Left lobe of liver (tissue), 2 donors: ENCODE measurements at places on chromosomes 5 and 9. TPM values are rescaled to one million over a fixed set of nuclear protein-coding genes. Genes with fewer than 3 reads are reported as not detected.

GRCh38 chr5:40605295-40605958 is 74.3 kb upstream of the PTGER4 start:
- no peak for DNase-seq

DNA sequence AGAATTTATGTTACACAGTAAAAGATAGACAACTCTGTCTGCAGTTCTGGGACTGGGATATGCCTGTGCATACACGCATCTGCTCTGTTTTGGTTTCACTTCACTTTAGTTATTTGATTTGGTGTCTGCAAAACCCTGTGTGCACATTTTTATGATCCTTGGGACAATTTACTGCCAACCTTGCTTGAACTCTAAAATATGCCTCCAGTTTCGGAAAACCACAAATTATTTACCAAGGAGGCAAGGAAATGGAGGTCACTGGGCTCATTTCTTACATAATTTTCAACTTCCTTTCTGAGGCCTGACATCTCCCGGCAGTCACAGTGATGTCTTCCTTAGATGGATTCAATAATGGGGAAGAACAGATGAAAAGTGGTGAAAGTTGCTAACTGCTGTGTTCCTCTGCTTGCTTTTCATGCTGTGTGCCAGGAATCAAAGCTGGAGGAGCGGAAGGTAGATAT is 61.2 kb upstream of the TAF11L2 start:
- no peak for DNase-seq

DNA sequence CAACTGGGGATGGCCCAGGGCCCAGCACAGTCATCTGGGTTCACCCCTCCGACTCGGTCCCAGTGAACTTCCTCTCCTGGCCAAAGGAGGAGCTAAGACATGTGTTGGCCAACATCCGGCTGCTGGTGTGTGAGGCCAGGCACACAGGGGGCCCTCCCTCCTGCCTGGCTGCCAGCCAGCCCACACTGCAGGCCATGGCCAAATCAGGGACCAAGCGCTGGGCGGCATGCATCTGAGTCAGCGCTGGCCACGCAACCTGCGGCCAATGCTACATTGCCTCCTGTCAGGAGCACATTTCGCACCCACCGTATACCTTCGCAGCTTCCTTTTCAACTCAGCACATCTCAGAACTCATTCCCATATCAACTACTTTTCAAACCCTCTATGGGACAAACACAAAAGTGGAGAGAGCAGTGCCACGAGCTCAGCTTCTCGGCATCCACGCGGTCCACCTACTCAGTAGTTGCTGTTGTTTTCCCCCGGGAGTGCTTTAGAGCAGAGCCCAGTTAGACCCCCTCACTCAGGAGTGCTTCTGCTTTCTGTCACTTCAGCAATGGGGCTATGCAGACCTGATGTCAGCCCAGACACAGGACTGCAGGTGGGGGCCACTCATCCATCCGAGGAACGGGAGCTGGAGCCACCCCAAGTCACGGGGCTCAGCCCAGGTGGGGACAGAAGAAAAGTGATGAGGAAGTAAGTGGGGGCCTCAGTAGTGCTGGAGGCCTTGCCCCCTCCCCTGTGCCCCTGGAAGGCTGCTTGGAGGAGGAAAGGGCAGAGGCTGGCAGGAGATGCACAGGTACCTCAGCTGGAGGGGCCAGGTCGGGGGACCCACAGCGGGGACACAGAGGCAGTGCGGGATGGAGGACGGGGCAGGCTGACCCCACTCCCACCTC is 13.9 kb downstream of the NINJ1 start:
- peak; percentile 94 for DNase-seq

DNA sequence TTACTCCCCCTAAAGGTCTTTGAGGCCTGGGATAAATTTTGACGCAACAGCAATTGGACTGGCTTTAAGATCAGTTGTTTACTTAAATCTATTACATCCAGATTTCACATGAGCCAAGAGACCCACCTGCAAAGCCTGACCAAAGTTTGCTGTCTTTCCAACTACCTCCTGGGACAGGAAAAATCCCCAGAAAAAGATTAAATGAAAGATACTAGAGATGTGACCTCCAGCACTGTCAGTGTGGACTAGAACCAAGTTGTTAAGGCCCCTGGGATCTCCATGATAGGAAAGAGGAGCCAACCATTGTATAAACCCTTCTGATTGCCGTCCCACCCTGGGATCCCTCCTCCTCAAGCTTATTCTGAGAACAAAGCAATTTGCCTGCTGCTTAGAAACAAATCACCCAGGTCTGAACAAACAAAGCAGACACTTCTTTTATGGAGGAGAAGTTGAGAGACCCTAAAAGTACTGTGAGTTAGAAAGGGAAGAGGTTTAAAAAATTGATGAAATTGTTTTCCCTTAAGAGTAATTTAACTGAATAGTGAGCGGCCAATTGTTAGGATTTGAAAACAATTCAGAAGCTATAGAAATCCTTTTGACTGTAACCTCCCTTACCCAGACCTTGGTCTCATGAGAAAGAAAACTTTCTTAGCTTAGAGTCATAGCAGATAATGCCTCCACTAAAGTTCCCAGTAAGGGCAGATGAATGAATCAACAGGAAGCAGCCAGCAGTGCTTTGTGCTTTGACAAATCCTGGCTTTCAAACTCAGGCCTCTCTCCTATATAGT is 255.2 kb downstream of the TMEM167A start:
- no peak for DNase-seq

GRCh38 chr5:132180134-132180745 is 47.4 kb downstream of the P4HA2 start:
- DNase-seq: no peak

GRCh38 chr5:171845857-171846256 is 60.2 kb downstream of the SMIM23 start:
- no peak for DNase-seq

Gene PLCXD3
- 1.2 TPM for total RNA-seq

Gene LRRC70
- total RNA-seq: 0.30 TPM

Gene DDX31
- total RNA-seq: 7.7 TPM
